ENCODE measurements at places on chromosomes 1 and 21. TPM values are rescaled to one million over a fixed set of nuclear protein-coding genes. Genes with fewer than 3 reads are reported as not detected.

The SOX13 gene
- total RNA-seq, result 28.7 TPM

The BEST4 gene
- total RNA-seq, result 0.31 TPM

The DIO1 gene
- not detected for total RNA-seq

The CD52 gene
- total RNA-seq, result 2.1 TPM

The RHD gene
- 0.66 TPM for total RNA-seq

The PLA2G2C gene
- total RNA-seq, result not detected

The TBX19 gene
- total RNA-seq, result 1.4 TPM

The ABCG1 gene
- total RNA-seq, result 2.6 TPM

The TNFRSF9 gene
- not detected for total RNA-seq

The CELA2A gene
- total RNA-seq, result not detected

The IGSF9 gene
- total RNA-seq, result 6.5 TPM

The CYYR1 gene
- not detected for total RNA-seq

The ERICH3 gene
- not detected for total RNA-seq

The HSD3B1 gene
- not detected for total RNA-seq

The ELOA gene
- total RNA-seq, result 36.8 TPM

The ATP1A4 gene
- not detected for total RNA-seq

Data from HT-29 (cell line).